Activated naive CD4-positive, alpha-beta T cell treated with anti-CD3 and anti-CD28 coated beads, Interleukin-2, amount 10 ng/mL, durations not matched to agents 5 hours and 36 hours (primary cell): ENCODE measurements at places on chromosomes 6 and 20. TPM values are rescaled to one million over a fixed set of nuclear protein-coding genes. Genes with fewer than 3 reads are reported as not detected.

Gene ME1
- not detected for total RNA-seq

Gene BTNL2
- not detected for total RNA-seq

Gene SAPCD1
- total RNA-seq, result 12.0 TPM

Gene FAM162B
- not detected for total RNA-seq

Gene SRSF6
- 168 TPM for total RNA-seq

Gene TMEM14B
- total RNA-seq, result 78.9 TPM

Gene GRM1
- not detected for total RNA-seq

Gene GPX5
- total RNA-seq, result not detected

Gene BPIFB2
- total RNA-seq, result not detected

Gene TRAM2
- total RNA-seq, result 6.0 TPM

Gene APCDD1L
- not detected for total RNA-seq
